GM03348 (cell line): ENCODE measurements at places on chromosomes 11 and 22.

- DNase-seq = peak; percentile 82
These were observed 2.0 kb upstream of the UBXN1 start for GRCh38 chr11:62680825-62681240.

- DNase-seq = no peak
These were observed 138.9 kb downstream of the MPPED1 start for GRCh38 chr22:43550672-43551071.

DNA sequence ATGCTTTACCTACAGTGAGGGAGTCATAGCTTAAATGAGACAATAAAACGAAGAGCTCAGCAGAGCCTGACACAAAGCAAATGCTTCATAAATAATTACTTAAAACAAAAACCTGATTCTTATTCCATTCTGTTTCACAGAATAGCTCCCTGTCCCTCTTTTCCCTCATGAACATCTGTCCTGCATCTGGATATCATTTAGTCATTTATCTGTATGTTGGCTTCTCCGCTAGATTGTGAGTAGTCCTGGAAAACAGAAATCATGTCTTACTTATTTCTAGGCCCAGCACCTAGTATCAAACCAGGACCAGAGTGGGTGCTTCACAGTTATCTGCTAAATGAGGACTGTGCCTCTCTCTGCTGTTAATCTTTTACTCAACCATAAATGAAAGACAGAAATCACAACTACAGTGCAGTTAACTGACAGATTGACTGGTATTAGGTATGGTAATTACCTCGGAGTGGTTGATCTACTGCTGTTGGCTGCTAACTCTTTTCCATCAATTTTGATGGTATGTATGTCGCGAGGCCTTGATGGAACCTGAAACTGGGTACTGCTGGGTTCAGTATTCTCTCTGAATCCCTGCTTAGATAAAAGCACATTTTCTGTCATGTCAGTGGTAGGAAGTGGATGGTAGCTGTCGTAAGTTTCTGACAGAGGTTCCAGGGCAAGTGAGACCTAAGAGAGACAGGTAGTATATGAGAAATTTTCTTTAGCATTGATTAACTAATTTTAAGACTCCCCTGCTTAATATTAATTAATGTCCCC is 31.5 kb downstream of the C2CD3 start:
- no peak for DNase-seq

DNA sequence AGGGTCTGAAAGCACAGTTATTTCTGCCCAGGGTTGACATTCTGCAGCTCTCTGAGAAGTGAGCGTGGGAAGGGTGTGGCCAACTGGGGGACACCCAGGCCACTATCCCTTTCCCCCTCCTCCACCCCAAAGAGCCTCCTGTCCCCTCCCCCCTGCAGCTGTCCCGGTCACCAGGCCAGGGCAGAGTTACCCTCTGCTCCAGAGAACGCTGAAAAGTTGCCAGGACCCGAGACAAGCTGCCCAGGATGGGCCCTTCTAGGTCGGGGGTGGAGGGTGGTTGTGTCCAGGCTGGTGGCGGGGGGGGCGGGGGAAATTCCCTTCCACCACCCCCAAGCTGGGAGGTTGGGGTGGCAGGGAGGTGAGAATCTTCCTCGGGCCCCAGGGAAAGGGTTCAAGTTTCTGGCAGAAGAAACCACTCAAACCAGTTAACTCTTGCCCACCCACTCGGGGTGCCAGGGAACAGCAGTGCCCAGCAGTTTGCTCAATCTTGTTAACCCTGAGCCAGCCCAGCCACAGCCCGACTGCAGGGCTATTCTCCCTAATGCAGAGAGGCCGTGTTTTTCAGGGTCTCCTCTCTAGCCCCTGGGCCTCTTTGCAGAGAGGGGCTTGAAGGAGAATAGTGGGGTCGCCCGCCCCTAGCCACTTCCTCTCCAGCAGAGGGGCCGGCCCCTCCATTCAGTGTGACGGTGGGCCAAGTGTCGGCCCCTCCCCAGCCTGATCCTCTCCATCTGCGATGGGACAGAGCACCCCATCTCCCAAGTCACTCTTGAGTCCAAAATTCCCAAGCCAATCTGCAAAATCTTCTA is 697 bp downstream of the LGALS1 start:
- DNase-seq = peak; percentile 46

GRCh38 chr22:35204807-35205775 is 52.2 kb upstream of the HMGXB4 start:
- DNase-seq = no peak
